Aorta (tissue), 5 donors: ENCODE measurements at places on chromosomes 4 and X. TPM values are rescaled to one million over a fixed set of nuclear protein-coding genes. Genes with fewer than 3 reads are reported as not detected.

Gene IL3RA
- 0.95 TPM for polyA plus RNA-seq

Gene XKRX
- not detected for polyA plus RNA-seq

Gene NXF3
- 4.0 TPM for polyA plus RNA-seq

Gene SMIM10
- polyA plus RNA-seq = 31.9 TPM

Gene XG
- polyA plus RNA-seq = 4.4 TPM

Gene JCHAIN
- polyA plus RNA-seq = 23.3 TPM

Gene DUSP21
- polyA plus RNA-seq = not detected

Gene MAGEA8
- not detected for polyA plus RNA-seq

DNA sequence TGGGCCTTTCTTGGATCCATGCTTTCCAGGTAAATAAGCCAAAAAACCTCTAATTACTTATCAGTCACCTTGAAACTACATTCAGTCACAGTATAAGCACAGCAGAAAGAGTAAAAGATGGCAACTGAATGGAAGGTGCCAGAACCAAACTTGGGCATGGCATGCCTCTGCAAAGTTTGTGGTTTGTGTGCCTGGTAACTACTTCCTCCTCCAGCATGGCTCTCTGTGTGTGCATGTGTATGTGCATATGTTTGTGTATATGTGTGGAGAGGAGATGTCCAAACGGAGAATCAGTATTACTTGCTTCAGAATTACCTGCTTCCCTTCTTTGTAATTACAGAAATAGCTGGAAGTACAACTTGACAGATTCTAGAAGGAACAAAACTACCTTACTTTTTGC, 67.5 kb downstream of the AGTR2 start:
- no peak for DNase-seq

DNA sequence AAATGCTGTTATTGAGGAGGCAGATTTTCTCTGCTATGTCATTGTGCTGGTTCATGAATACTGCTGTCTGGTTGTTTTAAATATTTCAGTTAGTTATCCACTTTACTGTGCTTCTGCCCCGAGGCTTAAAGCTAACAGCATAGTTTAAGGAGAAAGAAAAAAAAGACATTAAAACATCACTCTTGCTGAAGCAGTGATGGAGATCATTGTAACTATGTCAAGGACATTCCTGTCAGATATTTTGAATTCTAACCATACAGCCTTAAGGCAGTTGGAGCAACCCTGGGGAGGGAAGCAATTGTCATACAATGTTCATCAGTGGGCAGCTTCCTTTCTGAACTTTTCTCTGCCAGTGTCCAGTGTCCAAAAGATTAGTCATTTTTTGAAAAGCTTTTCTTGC, 199.0 kb upstream of the DDX53 start:
- no peak for DNase-seq

DNA sequence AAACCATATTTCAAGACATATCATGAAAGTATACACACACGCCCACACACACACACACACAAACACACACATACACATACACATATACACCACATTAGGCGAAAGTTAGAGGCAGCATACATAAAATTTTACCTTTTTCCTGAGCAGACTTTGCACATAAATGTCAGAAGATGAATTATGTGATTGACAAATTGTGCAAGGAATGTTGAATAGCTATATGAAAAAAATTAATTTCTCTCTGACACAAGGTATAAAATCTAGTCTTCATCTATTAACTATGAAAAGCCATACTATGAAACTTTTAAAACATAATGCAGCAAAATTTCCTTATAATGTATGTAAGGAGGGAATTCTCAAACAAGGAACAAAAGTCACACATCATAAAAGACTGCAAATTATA, 24.4 kb downstream of the FSTL5 start:
- DNase-seq = no peak

GRCh38 chrX:15616531-15616930, 15.8 kb upstream of the ACE2 start:
- no peak for DNase-seq

DNA sequence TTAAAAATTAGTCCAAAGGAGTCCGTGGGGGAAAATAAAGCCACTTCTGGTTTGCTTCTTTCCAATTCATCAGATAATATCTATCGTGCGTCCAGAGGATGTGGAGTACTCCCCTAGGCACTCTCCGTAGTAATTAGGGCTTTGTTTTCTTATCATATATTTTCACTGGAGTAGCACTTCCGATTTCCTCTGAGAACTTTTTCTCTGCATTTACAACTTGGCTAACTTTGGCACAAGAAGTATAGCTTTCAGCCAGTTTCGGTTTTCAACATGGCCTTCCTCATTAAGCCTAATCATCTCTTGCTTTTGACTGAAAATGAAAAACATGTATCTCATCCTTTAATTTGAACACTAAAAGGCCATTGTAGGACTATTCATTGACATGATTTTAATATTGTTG, 80.5 kb downstream of the CASP3 start:
- no peak for DNase-seq

- DNase-seq = no peak
Measured at GRCh38 chrX:34300871-34301270, 168.8 kb upstream of the FAM47A start.

DNA sequence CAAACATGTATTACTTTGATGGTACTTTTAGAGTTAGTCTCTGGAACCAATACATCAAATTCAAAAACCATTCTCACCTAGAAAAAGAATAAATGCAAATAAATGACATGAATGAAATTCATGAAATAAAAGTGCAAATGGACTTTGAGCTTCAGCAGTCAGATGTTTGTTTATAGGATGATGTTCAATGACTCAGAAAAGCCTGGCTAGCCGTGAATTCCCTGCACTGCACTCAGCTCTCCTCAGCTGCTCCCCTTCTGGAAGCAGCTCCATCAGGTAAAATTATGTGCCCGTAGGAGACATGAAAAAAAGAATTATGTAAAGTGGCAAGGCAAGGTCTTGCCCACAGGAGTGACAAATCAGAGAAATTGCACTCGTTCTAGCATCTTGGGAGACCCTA, 390.6 kb downstream of the GPM6A start:
- DNase-seq = no peak

GRCh38 chrX:32370456-32371205, 840.7 kb downstream of the DMD start:
- DNase-seq = no peak

DNA sequence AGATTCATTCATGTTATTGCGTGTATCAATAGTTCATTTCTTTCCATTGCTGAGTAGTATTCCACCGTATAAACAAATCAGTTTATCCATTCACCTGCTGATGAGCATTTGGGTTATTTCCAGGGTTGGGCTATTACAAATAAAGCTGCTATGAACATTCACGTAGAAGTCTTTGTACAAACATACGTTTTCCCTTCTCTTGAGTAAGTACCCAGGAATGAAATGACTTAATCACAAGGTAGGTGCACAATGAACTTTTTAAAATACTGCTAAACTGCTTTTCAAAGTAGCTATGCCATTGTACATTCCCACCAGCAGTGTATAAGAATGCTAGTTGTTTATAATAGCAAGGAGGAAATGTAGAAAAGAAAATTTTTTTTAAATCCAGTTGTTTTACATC, 35.9 kb downstream of the SYTL4 start:
- no peak for DNase-seq

GRCh38 chr4:142909908-142910307, 63.8 kb upstream of the INPP4B start:
- no peak for DNase-seq

DNA sequence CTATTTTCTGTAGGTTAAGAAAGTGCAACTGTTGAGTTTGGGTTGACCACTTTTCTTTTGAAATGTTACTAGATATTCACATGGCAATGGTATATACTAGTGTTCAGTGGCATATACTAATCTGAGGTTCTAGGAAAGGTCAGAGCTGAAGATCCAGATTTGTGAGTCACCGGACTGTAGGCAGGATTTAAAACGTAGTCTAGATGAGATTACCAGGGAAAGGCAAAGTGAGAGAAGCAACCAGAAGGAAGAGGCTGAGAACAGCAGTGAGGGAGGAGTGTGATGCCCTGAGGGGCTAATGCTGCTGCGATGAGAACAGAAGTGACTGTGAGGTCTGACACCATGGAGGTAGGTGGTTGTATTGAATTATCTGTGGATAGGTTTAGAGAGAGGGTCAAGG, 9.7 kb upstream of the PLA2G12A start:
- no peak for DNase-seq

DNA sequence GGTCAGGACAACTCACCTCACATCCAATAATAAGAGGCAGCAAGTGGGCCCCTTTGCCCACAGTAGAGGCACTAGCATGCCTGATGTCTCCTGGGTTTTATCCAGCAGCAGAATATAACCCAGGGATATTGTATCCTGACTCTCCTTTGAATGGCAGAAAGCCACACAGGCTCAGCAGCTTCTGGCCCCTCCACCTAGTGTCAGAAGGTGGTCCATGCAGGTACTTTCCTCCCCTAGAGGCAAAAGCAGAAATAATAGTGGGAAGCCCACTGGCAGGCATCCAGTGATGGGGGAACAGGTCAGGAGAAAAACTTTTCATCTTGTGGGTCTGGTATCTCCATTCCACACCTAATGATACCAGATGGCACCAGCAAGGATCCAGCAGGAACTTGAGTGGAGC, 75.5 kb upstream of the IRS4 start:
- DNase-seq = no peak

- no peak for DNase-seq
Measured at GRCh38 chr4:71680706-71681105, 103.2 kb downstream of the GC start.

DNA sequence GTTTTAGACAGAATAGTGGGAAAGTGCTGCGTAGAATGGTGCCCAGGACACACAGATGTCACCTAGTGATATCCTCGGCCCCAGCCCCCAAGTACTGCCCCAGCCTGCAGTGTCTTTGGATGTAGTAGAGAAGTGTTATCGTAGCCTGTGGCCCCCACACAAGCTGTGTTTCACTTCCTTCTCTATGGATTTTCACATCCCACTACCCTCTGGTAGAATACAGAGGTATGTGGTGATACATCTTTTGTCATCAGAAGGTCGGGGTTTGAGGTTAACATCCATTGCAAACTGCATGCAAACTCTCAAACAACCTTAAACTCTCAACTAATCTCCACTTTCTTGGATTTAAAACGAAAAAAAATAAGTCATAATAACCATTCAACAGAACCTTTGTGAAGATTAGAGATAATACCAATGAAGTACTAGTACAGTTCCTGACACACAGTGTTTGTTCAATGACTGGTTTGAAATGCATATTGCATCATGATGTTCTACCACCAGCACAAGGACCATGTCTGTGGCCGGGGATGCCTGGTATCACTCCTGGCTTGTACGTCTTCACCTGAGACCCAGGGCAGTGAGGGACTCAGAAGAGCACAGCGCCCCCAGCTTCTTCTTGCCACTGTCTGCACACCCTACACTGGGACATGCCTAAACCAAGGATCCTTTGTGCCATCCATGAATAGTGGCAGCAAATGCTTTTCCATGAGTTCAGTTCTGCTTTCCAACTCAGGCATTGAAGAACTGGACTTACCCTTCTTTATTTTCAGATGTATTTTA, 267.3 kb downstream of the DCTD start:
- DNase-seq = no peak

GRCh38 chr4:100823066-100823992, 305.5 kb upstream of the EMCN start:
- no peak for DNase-seq

DNA sequence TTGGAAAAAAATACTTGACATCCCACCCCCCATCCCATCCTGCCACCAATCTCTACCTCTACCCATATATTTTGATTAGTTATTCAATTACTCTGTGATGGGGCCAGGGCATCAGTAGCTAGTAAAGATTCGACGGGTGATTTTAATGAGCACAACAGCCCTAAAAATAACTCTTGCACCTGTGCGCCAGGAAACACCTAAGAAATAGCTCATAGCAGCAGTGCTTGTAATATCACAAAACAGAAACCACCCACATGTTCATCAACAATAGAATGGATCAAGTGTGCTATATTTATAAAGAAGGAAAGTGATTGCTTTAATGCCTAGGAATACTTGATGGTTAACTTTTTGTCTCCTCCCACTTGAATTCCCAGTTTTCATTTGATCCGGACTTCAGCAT, 225.6 kb upstream of the LCORL start:
- DNase-seq = no peak

GRCh38 chr4:99790796-99791617, 25.6 kb upstream of the DAPP1 start:
- DNase-seq = no peak

DNA sequence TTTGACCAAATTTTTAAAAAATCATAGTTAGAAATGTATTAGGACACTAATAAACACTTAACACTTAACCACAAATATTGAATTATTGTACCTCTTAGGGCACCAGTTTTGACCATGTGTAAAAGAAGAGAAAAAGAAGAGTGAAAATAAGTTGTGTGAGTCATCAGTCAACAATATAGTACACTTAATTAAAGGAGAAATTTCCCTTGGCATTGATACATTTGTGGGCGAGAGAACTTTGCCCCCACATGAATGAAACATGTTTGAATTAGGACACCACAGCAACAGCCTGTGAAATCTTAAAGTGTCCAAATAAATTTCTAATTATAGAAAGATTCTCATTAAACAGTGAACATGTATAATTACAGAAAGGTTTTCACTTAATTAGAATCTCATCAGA, 1292.8 kb upstream of the TENM3 start:
- no peak for DNase-seq
